Urinary bladder (tissue), 4 donors: ENCODE measurements at places on chromosomes 16 and 17. TPM values are rescaled to one million over a fixed set of nuclear protein-coding genes. Genes with fewer than 3 reads are reported as not detected.

The IGSF6 gene
- total RNA-seq = 4.0 TPM

The PLXDC1 gene
- 12.7 TPM for total RNA-seq

The CCR7 gene
- total RNA-seq = 0.58 TPM

The TBX21 gene
- 0.11 TPM for total RNA-seq

The TSNAXIP1 gene
- 1.2 TPM for total RNA-seq

The EFCAB3 gene
- not detected for total RNA-seq

The TAT gene
- not detected for total RNA-seq

The CCL7 gene
- not detected for total RNA-seq

The DLX3 gene
- not detected for total RNA-seq

The PRAC1 gene
- 7.7 TPM for total RNA-seq

The KIF19 gene
- total RNA-seq = 0.32 TPM

The CCL23 gene
- total RNA-seq = 0.85 TPM

The PRR35 gene
- total RNA-seq = not detected

The C16orf96 gene
- total RNA-seq = 0.11 TPM

The MYO1D gene
- 31.7 TPM for total RNA-seq

The ZP2 gene
- total RNA-seq = 0.90 TPM

The PIRT gene
- total RNA-seq = 1.9 TPM

The ADAP2 gene
- total RNA-seq = 15.1 TPM

The KRT36 gene
- not detected for total RNA-seq

The NUP88 gene
- total RNA-seq = 70.4 TPM

The ITGAD gene
- 0.21 TPM for total RNA-seq

The SAMD14 gene
- 2.2 TPM for total RNA-seq

The OMG gene
- total RNA-seq = 1.5 TPM

The TMEM235 gene
- total RNA-seq = not detected

The PRRT2 gene
- total RNA-seq = 7.9 TPM

The KCNH4 gene
- 0.79 TPM for total RNA-seq

The ARHGAP27 gene
- 12.9 TPM for total RNA-seq

The PLEKHH3 gene
- 15.7 TPM for total RNA-seq

The ABCA10 gene
- total RNA-seq = 40.4 TPM

The KRTAP4-6 gene
- total RNA-seq = not detected

The ARL5C gene
- total RNA-seq = 0.37 TPM

The NUPR1 gene
- total RNA-seq = 4.1 TPM

The INCA1 gene
- 0.42 TPM for total RNA-seq

The C16orf54 gene
- total RNA-seq = 2.5 TPM

The CACNA1G gene
- 6.6 TPM for total RNA-seq

The FSCN2 gene
- total RNA-seq = 0.69 TPM

The DRC3 gene
- 3.6 TPM for total RNA-seq

The OSGIN1 gene
- total RNA-seq = 0.21 TPM

The ANKRD40CL gene
- total RNA-seq = not detected

The ESRP2 gene
- 8.4 TPM for total RNA-seq

The KRTAP17-1 gene
- not detected for total RNA-seq

The WWOX gene
- 28.4 TPM for total RNA-seq

The PYY gene
- not detected for total RNA-seq

The TMC5 gene
- total RNA-seq = 0.32 TPM

The AHSP gene
- total RNA-seq = 9.2 TPM

The SULT1A1 gene
- total RNA-seq = 8.2 TPM

The KRT20 gene
- total RNA-seq = 23.2 TPM

The WIPI1 gene
- 61.1 TPM for total RNA-seq

The TNFRSF17 gene
- total RNA-seq = not detected

The NPB gene
- 0.69 TPM for total RNA-seq

The SLFN14 gene
- total RNA-seq = 0.48 TPM
